ENCODE measurements at places on chromosomes 7 and 10.

- DNase-seq, result no peak
These were observed 11.9 kb downstream of the STRA8 start for GRCh38 chr7:135245226-135246190.

- no peak for DNase-seq
These were observed 1.4 kb downstream of the ZMIZ1 start for GRCh38 chr10:79070081-79070605.

GRCh38 chr10:28496481-28496961 is 36.4 kb upstream of the WAC start:
- DNase-seq, result no peak

DNA sequence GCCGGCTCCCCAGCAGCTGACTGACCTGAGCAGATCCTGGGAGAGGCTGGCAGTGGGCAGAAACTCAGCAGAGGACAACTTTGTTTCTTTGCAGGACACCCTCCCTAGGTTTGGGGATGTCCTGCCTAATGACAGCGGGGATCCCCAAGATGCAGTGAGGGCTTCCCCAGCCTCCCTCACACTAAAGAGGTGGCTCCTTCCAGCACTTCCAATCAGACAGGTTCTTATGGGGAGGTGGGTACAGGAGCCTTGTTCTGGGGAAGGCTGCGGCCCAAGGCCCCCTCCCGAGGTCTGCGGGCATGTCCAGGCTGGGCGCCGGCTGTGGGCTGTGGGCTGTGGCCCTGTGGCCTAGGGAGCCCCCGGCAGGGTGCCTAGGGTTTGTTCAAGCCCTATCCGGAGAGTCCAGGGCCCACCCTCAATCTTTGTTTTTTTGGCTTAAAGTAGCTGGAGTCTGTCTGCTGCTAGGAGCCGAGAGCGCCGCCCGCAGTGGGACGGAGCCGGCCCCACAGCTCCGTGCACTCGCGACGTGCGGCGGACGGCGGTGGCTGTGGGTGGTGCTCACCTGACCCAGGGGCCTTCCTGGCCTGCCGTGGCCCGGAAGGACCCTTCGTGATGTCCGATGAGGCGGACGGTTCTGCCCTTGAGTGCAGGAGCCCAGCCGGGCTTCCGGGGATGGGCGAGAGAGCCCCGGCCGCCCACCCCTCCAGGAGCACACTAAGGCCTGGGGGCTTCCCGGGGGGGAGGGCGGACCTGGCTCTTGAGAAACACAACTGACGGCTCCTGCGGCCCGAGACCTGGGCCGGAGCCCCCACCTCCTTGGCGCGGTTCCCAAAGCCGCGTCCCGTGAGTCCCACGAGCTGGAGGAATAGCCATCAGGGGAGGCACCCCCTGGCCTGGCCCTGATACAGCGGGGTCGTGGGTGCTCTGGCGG is 57.2 kb downstream of the PDGFA start:
- no peak for DNase-seq

DNA sequence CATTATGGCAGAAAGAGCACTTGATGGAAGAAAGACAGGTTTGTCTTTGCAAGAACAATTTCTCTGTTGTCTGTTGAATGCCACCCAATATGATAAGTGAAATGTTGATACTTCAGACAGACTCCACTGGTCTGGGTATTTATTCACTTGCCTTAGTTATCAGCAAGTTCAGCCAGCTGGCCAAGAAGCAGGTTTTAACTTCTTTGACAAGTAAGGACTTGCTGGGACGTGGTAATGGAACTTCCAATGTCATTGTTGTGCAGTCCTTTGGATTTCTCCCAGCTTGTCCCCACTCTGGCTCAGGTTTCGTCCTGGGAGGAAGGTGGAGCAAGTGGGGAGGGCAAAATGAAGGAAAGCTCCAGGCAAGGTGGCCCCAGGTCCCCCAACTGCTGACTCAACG is 497.4 kb downstream of the RPS24 start:
- no peak for DNase-seq

DNA sequence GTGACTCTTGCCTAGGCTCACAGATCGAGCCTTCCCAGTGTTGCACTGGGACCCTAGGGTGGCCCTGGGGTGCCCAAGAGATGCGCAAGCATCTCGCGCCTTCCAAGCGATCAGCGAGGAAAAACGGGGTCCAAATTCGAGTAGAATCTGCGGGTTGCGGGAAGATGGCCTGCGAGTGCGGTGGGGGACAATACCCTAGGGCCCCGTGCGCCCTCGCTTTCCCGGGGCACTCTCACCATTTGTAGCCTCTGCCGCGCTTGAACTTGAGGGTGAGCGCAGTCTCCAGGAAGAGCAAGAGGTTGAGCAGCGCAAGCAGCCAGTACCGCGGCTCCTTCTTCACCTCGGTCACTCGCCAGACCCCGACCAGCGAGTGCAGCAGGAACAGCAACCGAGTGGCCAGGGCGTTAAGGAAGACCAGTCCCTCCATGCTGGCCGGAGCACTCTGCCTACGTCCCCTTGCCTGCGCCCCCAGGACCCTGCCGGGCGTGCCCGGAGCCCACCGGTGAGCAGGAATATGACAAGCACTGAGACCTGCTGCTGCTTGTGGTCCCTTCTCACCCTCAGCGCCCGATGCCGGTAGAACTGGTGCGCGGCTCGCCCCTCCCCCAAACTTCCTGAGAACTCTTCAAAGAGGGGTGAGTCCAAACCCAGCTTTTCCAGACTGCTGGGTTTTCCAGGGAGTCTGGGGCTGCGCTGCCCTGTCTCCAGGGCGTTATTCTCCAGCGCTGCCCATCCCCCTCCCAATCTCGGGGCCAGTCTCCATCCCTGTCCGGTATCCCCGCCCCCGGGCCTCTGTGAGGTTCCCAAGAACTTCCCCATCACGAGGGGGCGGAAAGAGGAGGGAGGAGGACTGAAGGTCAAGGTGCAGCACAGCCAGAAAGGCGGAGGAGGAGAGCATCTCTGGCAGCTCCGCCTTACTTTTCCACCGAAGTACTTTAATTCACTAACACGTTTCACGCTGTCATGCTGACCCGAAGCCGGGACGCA is at the start of gene TMEM26:
Gene TMEM26, minus strand, starts transcription at position 727 of the 987 bp plus-strand sequence. Its CDS starts 300 bp downstream, at position 427.
- no peak for DNase-seq

- no peak for DNase-seq
These were observed 152.0 kb downstream of the PHTF2 start for GRCh38 chr7:77950548-77950947.

GRCh38 chr10:97542169-97543024 is 30.2 kb upstream of the ANKRD2 start:
- DNase-seq, result no peak

DNA sequence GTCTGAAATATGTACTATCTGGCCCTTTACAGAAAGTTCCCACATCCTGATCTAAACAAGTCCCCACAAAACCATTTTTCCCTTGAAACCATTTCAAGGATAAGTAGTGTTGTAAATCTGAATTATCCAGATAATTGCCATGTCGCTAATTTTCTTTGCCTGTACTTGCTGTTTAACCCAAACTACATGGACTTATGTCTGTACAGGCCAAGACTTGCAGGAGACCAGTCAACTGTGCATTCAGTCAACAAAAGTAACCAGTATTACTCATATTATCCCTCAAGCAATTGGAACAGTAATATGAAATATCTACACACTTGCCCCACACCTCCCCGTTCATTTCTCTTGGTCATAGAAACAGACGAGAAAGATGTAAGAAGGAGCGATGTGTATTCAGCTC is 347.8 kb upstream of the NFE2L3 start:
- DNase-seq, result no peak

DNA sequence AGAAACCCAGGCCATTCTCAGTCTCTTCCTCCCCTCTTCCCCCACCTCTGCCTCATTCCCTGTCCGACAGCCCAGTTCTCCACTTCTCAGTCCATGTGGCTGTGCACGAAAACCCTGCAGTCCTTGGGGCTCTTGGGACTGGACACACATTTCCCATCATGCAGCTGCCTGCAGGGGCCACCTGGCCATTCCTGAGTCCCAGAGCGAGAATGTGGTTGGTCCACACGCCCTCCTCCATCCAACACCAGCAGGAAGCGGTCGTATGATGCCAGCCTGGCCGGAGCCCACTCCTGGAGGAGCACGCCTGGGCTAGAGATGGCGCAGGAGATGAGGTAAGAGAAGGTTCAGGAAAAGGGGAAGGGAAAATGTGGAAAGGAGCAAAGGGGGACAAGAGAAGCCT is 222.5 kb downstream of the USP6NL start:
- DNase-seq, result no peak

- no peak for DNase-seq
These were observed at the start of gene ABCC2 for GRCh38 chr10:99782447-99783286. TSS of gene ABCC2 (plus strand) at chr10:99782640. CDS start at chr10:99782845, 205 bp downstream.

GRCh38 chr10:103921750-103922195 is 3.8 kb upstream of the STN1 start:
- peak; percentile 38 for DNase-seq

- DNase-seq, result no peak
These were observed 93.1 kb downstream of the STRA8 start for GRCh38 chr7:135326636-135327280.

GRCh38 chr10:110569122-110569521 is 1.6 kb downstream of the SMC3 start:
- no peak for DNase-seq

DNA sequence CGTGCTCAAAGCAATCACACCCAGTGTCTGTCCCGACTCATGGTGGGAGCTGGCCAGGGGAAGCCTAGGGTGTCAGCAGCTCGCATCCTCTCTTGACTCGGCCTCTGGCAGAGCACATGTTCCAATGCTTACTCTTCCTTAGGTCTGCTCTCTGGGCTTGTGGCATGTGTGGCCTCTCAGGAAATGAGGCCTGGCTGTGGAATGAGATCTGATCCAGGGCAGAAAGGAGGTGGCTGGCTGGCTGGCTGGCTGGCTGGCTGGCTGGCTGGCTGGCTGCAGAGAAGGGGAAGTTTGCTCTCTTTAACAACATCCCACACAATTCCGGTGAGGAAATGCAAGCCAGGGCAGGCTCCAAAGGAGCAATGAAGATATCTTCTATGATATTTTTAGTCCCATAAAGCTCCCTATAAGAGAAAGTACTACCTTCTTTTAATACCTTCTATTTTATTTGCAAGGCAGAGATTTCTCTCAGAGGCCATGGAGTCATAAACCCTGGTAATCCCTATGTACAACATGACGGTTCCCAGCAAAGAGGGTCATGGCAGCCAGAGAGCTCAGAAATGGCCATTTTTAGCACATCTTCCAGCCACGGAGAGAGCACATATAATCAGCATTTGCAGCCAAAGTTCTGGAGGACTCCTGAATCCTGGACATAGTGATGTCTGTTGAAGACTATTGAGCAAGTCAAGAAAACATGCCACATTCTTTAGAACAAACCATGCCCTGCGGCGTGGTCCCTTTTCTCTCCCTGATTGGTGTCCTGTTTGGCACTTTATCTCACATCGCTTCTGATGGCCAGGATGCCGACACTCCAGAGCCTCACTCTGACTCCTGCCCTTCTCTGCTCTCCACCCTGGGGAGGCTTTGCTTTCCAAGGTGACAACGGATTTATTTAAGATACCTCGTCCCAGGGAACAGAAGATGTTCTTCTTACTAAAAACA is 153.7 kb downstream of the FANK1 start:
- no peak for DNase-seq

GRCh38 chr10:56178210-56178609 is 182.8 kb downstream of the ZWINT start:
- DNase-seq, result no peak

DNA sequence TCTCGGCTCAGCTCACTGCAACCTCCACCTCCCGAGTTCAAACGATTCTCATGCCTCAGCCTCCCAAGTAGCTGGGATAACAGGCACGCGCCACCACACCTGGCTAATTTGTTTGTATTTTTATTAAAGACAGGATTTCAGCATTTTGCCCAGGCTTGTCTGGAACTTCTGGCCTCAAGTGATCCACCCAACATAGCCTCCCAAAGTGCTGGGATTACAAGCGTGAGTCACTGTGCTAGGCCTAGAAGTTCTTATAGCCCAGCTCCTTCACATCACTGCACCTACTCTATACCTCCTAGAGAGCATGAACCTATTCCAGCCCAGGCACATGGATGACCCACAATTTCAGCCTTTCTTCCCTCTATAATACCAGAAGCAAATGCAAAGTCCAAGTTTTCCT is 1.3 kb upstream of the BLOC1S2 start:
- DNase-seq, result no peak

GRCh38 chr10:3228629-3228945 is 56.0 kb upstream of the PITRM1 start:
- no peak for DNase-seq

DNA sequence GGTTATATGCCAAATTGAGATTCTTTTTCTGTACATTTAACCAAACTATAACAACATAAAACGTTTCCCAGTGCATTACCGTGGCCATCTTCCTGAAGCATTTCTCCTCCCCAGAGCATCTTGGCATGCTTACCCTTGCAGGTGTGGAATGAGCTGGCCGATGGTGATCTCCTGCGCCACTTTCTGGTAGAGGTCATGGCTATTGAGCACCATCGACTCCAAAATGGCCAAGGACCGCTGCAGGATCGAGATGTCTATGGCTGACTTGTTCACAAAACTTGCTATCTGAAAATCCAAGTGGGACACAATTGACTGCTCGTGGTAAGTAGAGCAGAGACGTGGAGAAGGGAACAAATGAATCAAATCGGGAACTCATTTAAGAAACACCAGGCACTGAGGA is 223.9 kb downstream of the ELMO1 start:
- DNase-seq, result no peak

DNA sequence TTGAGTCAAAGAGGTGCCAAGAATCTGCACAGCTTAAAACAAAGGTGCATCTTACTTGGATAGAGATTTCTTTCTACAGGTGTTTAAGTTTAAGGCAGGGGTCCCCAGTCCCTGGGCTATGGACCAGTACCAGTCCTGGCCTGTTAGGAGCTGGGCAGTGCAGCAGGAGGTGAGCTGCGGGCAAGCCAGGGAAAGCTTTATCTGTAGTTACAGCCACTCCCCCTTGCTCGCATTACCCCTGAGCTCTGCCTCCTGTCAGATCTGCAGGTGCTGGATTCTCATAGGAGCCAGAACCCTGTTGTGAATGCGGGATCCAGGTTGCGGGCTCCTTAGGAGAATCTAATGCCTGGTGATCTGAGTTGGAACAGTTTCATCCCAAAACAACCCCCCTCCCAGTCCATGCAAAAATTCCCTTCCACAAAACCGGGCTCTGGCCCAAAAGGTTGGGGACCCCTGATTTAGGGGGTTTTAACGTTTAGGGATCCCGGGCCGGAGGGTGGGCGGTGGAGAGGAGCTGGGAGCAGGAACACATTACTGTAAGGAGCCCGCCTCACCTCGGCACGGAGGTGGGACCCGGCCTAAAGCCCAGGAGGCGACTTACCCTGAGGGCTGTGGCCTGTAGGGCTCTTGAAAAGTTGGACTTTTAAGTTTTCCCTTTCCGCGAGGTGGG is 60.2 kb downstream of the ZNF467 start:
- DNase-seq, result no peak

DNA sequence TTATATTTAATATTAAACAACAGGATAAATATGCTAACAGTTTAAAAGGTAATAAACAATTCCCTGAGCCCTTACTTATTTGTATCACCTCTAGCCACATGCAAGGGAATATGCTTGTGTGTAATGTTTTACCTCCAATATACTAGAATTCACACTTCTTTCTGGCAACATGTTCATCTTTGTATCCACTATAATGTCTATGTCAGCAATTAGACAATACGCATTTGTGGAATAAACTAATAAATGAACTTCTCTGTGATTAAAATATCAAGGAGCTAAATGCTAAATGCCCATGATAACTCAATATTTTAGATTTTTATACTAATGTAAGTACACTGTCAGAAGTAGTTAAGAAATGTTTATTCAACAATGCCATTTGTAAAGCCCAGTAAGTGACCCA is 350.5 kb downstream of the DGKB start:
- DNase-seq, result no peak

- DNase-seq, result no peak
These were observed 58.0 kb downstream of the IPMK start for GRCh38 chr10:58209669-58210068.
